GM13977 (cell line): ENCODE measurements at places on chromosomes 3 and 15.

DNA sequence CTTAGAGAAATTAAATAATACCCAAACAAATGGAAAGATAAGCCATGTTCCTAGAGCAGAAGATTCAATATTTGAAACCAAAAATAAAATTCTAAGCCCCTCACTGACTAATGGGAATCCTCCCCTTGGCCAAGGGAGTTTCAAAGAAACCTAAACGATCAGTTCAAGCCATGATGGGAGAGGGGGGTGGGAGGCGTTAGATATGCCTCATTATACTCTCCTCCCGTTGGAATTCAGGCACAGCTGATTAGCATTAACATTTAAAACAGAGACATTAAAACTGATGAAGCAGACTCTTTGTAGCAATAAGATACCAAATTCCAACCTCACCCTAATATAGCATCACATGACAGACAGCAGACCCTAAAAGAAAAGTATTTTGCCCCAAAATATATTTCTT lies 32.9 kb downstream of the OCA2 start:
- no peak for DNase-seq

DNA sequence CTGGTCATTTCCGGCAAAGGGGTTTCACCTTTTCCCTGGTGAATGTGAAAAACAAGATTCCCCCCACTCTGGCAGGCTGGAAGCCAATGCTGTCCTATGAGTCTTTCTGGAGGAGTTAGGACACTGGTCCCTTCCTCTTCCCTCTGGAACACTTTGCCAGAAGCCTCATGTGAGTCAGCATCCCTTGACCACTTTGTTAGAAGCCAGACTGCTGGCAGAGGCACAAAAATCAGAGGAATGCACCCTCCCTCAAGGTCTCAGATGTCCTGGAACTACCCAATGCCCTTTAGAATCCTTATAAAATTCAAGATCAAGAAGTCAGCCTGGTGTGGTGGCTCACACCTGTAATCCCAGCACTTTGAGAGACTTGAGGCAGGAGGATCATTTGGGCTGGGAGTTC lies 26.6 kb downstream of the ITGB5 start:
- no peak for DNase-seq

DNA sequence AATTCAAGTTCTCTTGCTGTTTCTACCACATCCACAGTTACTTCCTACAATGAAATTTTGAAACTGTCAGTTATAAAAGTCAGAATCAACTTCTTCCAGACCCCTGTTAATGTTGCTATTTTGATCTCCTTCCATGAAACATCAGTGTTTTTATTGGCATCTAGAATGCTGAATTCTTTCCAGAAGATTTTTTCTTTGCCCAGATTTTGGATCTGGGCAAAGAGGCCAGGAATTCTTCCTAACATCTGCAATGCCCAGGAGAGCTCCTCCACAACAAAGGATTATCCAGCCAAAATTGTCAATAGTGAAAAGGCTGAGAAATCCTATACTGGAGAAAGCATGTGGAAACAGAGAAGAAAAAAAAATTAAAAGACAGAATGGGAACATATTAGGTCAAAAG lies 75.5 kb downstream of the SERPINI1 start:
- DNase-seq, result no peak

GRCh38 chr3:27166888-27167287 lies 202.3 kb downstream of the NEK10 start:
- DNase-seq, result no peak

GRCh38 chr3:9552252-9552999 lies 1.2 kb downstream of the LHFPL4 start:
- peak; percentile 62 for DNase-seq

- no peak for DNase-seq
Measured at GRCh38 chr3:65112751-65113300, 425.0 kb upstream of the ADAMTS9 start.

DNA sequence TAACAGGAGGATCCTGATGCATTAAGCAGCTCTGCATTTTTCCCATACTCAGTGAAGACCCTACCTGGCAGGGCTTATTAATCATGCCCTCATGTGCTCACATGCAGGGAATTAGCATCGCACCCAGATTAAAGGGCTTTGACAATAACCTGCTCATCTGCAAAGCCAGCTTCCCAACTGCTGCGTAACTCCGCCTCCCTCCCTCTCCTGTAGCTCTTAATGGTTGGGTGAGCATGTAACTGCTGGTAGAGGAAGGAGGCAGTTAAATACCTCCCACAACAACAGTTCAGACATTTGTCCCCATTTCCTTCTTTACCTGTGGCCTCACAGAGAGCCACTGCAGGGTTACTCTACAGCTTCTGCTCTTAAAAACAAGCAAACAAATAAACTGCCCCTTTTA lies 203.6 kb upstream of the WNT5A start:
- peak; percentile 13 for DNase-seq

DNA sequence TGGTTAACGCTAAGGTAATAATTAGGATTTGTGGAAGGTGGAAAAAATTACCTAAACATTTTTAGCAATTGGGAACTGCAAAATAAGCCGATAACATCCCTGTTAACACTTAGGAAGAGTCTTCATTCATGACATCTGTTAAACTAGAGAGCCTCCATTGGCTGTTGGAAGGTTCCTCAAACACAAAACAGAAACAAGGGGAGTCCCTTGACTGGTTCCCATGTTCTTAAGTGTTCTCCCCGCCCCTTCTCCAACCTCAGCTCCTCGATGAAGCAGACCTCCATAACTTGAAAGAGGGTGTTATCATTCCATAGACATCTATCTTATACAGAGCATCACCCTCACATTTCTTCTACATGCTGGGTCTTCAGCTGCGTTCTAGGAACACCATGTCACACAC lies 2.5 kb downstream of the SLC22A13 start:
- DNase-seq, result no peak

- no peak for DNase-seq
Measured at GRCh38 chr3:44326019-44326418, 12.5 kb upstream of the TCAIM start.

- DNase-seq, result no peak
Measured at GRCh38 chr3:104458657-104459056, 908.1 kb upstream of the ALCAM start.

GRCh38 chr15:76274821-76275220 lies 36.4 kb downstream of the ETFA start:
- no peak for DNase-seq

DNA sequence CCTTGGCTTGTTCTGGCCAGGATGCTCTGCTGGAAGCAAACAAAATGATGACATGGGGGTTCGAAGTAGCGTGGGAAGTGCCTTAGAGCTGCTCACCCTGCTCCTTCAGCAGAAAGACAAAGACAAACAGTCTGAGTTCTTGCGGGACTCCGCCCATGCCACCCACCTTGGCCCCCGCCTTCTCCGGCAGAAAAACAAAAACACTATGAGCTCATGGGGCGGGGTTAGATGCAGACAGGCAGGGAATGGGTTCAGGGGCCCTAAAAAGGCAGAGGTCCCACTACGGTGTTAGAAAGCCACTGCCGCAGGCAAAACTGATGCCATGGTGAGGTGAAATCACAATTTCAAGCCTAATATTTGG lies 9.7 kb upstream of the NCKIPSD start:
- no peak for DNase-seq

- DNase-seq, result no peak
Measured at GRCh38 chr3:123953735-123954134, 7.3 kb downstream of the CCDC14 start.

DNA sequence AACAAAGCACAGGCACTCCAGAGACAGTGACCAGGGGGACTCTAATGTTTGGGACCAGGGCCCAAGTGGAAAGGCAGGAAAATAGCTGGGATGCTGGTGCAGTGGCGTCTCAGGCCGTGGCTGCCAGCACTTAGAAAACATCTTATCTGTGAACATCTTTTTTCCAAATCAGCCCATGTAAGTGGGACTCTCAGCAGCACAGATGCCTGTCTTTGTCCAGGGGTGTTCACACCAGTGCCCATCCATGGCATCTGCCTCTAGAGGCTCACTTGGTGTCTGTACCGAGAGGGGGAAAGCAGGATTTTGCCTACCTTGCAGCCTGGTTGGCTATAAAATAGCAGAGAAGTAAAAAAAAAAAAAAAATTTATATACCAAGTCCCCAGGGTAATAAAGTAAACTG lies 26.7 kb downstream of the SLC12A8 start:
- no peak for DNase-seq

- no peak for DNase-seq
Measured at GRCh38 chr3:139620438-139620837, 57.3 kb downstream of the NMNAT3 start.

GRCh38 chr3:90035643-90036042 lies 928.2 kb downstream of the EPHA3 start:
- no peak for DNase-seq

DNA sequence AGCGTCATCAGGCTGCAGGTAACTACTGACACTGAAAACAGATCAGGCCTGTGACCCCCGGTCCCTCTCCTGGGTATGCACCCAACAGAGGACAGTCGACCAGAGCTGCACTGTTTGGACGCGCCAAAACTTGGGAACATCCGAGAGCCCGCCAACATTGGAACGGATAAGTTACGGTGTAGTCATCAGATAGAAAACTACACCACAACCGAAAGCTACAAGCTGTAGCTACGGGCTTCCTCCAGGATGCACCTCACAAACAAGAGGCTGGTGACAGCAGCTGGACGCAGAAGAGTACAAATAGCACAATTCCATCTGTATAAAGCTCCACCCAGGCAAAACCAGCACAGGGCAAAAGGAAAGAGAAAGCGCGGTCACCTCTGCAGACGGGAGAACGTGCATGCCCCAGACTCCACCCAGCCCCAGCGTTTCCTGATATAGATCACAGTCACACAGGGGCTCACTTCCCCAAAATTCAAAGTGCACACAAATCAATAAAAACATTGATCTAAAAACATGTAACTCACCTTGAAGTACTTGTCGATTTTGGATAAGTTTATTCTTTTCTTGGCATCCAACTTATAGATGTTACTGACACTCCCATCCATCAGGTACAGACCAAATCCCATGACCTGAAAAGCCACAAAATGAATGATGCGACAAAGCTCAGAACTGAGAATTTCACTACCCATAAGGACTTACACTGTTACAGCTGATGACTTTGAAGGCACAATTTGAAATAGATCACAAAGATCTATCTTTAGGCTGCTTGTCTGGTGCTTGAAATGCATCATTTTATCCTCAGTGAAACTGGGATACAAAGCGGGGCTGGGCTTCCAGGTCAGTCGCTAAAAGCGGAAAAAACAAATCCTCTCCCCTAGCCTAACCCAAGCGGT lies 43.3 kb downstream of the CYFIP1 start:
- DNase-seq, result peak; percentile 78

GRCh38 chr3:42117175-42118008 lies 26.2 kb downstream of the TRAK1 start:
- no peak for DNase-seq

DNA sequence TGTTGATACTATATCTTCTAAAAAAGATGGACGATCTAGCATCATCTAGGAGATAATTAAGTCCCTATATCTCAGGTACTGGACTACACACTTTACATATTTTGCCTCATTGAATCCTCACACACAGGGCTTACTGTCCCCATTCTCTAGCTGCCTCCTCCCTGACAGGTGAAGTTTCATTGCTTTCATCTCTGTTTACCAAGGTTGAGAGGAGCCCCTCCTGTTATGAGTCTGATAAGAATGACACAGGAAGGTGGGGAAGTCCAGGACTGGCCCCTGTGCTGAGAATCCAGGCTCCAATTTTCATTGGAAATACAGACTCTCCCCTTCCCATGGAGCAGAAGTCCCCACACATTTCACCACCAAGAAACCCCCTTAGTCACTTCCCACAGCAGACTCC lies 105.2 kb downstream of the XXYLT1 start:
- no peak for DNase-seq

GRCh38 chr3:106746286-106746685 lies 631.0 kb upstream of the CCDC54 start:
- no peak for DNase-seq
